ENCODE measurements at places on chromosomes 4 and X.

DNA sequence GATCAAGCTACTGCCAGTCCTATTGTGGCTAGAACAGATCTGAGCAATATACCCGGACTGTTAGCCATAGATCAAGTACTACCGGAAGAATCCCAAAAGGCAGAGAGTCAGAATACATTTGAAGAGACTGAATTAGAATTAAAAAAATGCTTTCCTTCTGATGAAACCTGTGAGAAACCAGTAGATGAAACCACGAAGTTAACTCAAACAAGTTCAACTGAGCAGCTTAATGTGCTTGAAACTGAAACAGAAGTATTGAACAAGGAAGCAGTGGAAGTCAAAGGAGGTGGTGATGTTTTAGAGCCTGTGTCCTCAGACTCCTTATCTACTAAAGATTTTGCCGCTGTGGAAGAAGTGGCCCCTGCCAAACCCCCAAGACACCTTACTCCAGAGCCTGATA is 46.8 kb downstream of the WDR44 start:
- no peak for DNase-seq

DNA sequence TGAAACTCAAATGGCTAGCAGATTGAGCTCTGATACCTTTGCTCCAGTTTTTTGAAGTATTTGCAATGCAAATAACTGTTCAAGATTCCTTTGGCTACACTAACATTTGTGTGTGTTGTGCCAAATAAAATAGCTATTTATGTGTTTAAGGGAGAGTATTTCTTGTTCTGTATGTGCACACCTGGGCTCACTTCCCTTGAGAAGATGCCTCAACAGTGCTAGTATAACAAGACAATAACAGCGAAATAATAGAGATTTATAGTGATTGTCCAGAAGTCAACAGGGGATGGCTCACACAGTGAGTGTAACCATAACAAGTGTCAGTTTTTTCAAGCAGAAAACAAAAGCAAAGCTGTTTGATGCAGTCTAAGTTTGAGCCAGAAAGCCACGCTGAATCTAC is 460.5 kb downstream of the CENPC start:
- peak; percentile 52 for DNase-seq

DNA sequence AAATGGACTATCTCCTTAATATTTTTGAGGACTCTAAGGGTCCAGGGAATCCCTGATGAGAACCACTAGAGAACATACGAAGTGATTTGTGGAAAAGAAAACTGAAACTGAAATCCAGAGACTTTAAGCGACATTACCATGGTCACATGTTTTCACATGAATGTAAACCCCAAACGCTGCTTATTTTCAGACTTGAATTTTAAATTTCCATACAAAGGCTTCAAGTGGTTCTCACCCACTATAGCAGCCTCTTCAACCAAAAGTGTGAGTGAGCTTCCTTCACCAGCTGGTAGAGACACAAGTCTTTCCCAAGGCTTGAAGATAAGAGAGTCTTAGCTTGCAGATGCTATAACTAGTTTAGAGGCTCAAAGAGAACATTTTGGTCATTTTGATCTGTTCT is 232.7 kb downstream of the MGST2 start:
- no peak for DNase-seq

DNA sequence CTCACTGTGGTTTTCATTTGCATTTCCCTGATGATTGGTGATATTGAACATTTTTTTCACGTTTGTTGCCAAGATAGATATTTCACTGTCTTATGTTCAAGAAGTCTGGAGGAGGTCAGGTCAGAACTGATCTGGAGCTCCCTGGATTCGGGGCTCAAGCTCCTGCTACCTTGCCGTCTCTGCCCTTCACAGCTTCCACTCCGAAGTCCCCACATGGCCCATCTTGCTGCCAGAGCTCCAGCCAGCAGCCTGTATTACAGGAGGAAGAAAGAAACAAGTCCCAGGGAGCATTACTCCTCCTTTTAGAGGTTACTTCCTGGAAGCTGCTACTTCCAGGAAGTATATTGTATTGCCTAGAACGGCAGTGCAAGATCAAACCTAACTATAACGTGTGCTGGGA is 17.9 kb upstream of the CDKN2AIP start:
- no peak for DNase-seq

DNA sequence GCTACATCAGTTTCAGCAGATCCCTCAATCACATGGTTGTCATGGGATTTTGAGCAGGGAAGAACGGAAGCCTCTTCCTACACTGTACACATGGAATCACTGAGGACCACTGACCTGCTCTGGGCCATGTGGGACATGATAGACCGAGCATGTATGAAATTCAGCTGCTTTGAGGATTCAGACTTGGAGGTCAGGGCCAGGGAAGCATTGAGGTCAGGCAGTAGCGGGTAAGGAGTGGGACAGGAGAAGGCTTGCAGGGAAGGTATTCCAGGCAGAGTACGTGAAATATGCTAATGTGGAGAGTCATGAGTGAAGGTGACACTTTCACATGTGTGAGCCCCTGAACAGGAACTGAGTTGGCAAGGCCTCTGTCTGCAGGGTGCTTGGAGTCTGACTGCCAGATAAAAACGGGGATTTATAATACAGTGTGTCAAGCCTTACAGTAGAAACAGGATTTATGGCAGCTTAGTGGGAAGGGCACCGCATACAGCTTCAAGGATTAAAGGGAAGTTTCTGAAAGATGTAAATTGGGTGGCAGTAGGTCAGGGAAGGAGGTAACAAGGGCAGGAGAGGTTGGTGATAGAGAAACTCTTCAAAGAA is 111.7 kb downstream of the STK32B start:
- DNase-seq, result no peak

GRCh38 chr4:87541956-87542709 is 13.0 kb upstream of the SPARCL1 start:
- no peak for DNase-seq

DNA sequence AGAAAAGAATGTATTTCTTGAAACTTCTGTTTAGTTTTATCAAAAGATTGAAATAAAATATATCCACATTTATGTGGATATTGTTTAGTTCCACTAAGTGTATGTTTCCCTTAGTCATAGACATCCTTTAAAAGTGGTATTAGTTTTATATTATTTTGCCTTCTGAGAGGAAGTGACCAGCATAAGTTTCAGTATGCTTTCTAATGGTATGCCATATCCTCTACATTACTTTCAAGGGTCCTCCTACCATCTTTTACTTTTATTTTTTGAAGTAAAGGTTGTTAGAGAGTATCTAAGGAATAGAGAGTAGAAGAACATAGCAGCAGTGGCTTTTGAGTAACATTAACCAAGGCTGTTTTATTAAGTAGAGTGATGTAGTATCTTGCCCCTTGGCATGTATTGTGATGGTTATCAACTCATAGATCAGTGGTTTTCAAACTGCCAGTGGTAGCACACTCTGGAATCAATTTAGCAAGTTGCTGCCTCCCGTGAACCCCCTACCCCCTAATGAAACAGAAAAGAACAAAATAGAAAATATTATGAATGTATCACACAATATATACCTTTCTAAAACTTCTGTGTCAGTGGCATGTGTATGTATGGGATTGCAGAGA is 44.8 kb downstream of the RBPJ start:
- DNase-seq, result no peak

- no peak for DNase-seq
These were observed 18.6 kb upstream of the SUPT20HL1 start for GRCh38 chrX:24341795-24342194.

- no peak for DNase-seq
These were observed 51.6 kb downstream of the WDFY3 start for GRCh38 chr4:84914686-84915395.

DNA sequence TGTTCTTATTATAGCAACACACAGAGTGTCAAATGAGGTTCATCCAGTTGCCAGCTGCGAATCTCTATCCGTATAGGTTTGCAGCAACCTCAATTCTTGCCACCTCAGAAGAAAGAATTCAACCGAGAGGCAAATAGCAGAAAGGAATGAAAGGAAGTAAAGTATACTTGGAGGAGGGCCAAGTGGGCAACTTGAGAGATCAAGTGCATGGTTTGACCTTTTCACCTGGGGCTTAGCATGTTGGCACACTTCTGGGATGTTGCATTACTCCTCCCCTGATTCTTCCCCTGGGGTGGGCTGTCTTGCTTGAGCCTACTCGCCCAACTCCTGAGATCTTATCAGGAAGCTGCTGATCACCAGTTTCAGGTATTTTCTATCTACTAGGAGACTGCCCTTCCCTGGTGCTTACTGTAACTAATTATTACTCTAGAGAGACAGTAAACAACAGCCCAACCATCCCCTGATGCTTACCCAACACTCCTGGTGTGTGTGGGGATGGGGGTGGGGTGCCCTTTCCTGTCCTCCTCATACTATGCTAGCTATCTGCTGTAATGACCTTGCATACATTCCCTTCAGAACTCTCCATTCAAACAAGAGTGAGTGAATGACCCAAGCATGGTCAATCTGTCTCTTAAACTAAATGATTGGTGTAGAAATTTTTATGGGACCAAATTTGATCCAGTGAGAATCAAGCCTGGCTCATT is 7.3 kb upstream of the TMEM33 start:
- no peak for DNase-seq

- DNase-seq, result no peak
These were observed 9.7 kb downstream of the BCORL1 start for GRCh38 chrX:129992181-129992580.

- no peak for DNase-seq
These were observed 10.8 kb downstream of the DGKQ start for GRCh38 chr4:962231-963208.

DNA sequence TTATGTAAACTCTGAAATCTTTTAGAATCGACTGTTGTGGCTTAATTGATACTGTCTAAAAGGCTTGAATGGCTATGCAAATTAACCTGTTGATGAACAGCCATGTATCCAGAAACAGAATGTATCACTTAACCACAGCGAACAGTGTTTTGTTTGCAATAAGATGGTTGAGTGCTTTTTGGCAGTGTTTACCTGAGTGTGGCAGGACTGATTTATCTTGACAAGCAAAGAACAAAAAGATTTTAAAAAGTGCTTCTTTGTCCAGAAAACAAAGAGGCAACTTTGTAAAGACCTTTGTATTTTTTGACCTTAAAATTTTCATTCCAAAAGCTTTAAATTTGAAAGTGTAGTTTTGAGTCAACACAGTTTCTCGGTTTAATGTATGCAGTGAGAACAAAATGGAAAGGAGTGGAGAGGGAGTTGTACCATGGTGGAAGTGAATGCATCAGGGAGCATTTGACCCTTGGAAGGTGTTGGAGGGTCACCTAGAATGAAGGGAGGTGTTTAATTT is 18.0 kb downstream of the ARHGAP10 start:
- no peak for DNase-seq

DNA sequence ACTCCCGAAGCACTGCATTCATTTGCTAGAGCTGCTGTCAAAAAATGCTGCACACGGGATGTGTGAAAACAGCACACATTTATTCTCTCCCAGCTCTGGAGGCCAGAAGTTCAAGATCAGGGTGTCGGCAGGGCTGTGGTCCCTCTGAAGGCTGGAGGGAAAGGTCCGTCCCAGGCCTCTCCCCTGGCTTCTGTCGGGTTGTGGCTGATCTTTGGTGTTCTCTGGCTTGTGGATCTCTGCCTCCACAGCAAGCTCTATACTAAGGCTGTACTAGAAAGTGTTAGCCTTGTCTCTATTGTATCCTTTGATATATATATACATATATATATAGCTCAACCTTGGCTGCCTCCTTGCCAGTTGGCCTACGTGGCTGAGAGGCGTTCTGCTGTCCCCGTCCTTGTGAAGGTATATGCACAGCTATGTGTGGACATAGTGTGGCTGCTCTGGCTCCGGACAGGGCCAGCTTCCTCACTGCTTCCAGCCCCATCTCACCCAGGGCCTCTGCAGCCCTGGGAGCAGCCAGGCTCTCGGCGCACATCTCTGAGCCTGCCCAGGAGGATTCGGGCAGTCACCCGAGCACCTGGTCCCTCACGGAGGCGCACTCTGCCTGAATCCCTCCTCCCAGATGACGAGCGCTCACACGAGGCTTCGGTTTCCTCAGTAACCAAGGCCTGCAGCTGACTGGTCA is 15.0 kb upstream of the DUSP9 start:
- DNase-seq, result no peak

DNA sequence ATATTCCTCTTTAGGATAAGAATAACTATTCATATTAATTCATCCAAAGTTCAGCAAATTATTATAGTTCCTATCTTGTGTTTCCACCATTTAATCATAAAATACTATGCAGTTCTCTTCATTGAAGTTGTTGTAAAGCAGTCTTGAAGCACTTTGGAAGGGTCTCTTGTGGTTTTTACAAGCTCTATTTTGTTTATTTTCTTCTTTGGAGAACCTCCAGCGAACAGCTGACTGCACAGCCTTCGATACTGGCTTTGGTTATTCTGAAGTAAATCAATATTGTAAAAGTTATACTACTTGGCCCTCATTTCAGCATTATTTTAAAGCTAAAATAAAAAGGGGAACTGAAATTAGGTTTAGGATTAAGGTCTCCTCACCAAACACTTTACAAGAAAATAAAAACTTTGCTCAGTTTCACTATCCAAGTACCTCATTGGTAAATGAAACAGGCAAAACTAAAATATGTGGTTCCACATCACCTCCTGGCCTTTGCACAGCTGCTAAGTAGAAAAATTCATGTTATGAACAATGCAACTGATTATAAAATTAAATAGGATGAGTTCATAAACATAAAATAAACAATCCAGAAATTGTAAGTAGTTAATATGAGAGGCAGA is 1629.2 kb upstream of the ADGRL3 start:
- no peak for DNase-seq

DNA sequence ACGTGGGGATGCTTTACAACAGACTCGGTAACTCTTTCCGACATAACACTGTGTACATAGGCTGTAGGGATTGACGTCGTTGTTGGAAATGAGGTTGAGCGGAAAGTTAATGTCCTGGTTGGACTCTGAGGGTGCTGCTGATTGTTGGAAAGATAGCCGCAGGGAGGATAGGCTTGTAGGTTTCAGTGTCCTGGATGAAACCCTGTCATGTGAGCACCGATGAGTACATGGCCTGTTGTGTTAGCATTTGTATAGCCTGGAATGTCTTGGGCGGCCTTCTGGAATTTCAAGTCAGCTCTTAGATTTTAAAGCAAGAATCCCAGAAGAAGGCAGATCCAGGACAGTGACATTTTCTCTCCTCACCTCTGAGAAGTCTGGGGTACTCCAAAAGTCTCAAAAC is 63.3 kb downstream of the TBC1D14 start:
- no peak for DNase-seq

- no peak for DNase-seq
These were observed 34.6 kb upstream of the WDR1 start for GRCh38 chr4:10151182-10151581.

DNA sequence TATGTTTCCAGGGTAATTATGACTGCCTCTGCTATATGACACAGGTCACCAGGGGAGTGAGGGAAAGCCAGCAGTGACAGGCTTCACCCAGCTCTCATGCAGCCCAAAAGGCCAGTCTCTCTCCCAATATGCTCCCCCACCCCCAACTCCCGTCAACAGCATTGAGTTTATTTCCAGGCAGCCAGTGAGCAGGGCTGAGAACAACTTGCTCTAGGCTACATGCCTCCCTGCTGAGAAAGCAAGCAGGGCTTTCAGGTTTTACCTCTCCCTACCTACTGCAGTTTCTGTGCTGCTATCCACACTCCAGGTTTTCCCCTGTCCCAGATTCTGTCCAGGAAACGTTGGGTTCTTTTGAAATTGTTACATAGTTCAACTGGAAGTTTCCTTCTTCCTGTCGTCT is 291.4 kb downstream of the PABPC4L start:
- no peak for DNase-seq

GRCh38 chr4:11805842-11806241 is 377.1 kb upstream of the HS3ST1 start:
- peak; percentile 27 for DNase-seq

- no peak for DNase-seq
These were observed 187.4 kb upstream of the TEX13C start for GRCh38 chrX:125132274-125132673.

GRCh38 chr4:96691521-96691920 is 851.6 kb downstream of the PDHA2 start:
- DNase-seq, result no peak

GRCh38 chrX:101708163-101708562 is 48.5 kb upstream of the ARMCX2 start:
- no peak for DNase-seq

All from midbrain (tissue), 1 donor.